ENCODE measurements at places on chromosomes 11 and 22.

DNA sequence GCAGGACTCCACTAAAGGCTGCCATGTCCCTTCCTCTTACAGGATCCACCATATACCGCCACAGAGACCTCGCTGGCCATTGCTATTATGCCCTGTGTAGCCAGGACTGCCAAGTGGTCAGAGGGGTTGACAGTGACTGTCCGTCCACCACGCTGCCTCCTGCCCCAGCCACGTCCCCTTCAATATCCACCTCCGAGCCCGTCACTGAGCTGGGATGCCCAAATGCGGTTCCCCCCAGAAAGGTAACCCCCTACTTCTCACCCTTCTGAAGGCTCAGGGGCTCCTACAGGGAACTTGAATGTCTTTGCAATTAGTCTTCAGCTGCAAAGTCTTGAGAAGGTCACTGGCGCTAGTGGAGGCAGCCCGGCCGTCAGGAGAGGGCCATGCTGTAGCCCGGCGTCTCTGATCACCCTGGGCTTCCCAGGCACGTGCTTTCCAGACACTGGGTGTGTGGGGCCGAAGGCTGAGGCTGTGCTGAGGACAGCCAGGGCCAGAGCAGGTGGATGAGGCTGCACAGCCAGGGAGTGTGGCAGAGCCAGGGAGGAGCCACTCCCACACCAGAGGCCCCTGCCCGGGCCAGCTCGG lies 30.0 kb upstream of the MUC5B start:
- no peak for DNase-seq

DNA sequence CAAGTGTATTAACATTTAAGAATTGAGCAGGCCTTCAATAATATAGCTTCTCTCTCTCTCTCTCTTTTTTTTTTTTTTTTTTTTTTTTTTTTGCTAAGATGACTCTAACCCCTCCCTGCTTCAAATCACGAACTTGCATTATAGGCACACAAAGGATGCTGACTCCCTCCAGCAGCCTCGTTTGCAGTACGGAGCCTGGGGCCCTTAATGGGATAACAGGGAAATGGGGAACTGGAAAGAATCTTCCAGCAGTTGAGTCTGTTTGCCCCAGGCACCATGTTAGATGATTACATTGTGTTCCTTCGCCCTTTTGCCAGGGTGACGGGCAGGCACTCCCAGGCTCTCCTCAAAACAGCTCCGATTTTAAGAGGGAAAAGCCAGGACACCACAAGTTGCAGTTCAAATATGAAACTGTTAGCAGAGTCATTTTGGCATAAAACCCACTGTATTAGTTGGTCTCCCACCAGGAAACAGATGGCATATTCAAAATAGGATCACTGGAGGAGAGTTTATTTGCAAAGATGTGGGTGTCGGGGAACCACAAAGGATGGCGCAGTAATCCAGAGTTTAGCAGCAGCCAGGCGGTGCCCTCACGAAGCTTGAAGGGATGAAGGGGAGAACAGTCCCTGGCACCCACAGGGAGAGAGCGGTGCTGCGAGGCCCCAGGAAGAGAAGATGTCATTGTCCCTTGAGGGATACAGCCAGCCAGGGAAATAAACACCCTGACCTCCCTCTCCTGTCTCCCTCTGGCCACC lies 26.5 kb upstream of the TREH start:
- DNase-seq: peak; percentile 54

- DNase-seq: no peak
Measured at GRCh38 chr11:120098503-120099020, 39.4 kb downstream of the TRIM29 start.

GRCh38 chr22:47094861-47095330 lies 332.4 kb downstream of the TBC1D22A start:
- no peak for DNase-seq

DNA sequence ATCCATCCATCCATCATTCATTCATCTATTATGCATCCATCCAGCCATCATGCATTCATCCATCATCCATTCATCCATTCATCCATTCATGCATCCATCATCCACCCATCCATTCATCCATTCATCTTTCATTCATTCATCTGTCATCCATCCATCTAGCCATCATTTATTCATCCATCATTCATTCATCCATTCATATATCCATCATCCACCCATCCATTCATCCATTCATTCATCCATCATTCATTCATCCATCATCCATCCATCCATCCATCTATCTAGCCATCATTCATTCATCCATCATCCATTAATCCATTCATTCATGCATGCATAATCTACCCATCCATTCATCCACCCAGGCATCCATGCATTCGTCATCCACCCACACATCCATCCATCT lies 1450.3 kb downstream of the TBC1D22A start:
- DNase-seq: no peak

DNA sequence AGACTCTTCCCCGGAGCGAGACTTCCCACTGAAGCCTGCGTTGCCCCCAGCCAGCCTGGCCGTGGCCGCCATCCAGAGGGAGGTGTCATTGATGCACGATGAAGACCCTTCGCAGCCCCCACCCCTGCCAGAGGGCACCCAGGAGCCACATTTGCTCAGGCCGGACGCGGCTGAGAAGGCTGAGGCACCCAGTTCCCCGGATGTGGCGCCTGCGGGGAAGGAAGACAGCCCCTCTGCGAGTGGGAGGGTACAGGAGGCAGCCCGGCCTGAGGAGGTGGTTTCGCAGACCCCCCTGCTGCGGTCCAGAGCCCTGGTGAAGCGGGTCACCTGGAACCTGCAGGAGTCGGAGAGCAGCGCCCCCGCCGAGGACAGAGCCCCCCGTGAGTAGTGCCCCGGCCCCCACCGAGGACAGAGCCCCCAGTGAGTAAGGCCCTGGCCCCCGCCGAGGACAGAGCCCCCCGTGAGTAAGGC lies 6.4 kb downstream of the IRF7 start:
- DNase-seq: no peak

DNA sequence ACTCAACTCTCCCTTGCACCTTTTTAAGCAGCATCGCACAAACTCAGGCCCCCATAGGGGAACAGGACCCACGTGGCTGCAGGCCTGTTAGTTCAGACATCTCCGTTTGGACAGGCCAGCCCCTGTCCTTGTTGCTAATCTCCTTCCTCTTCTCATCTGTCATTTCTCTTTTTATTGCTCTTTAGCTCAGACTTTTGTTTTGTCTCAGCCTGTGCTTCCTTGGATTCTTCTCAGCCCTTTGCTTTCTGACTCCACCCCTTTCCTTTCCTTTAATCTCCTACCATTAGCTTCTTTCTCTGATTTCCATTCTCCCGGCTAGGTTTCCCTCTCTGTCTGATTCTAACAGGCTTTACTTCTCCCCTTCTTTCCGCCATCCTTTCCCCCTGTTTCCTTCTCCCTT lies 68.7 kb downstream of the SCN3B start:
- no peak for DNase-seq

DNA sequence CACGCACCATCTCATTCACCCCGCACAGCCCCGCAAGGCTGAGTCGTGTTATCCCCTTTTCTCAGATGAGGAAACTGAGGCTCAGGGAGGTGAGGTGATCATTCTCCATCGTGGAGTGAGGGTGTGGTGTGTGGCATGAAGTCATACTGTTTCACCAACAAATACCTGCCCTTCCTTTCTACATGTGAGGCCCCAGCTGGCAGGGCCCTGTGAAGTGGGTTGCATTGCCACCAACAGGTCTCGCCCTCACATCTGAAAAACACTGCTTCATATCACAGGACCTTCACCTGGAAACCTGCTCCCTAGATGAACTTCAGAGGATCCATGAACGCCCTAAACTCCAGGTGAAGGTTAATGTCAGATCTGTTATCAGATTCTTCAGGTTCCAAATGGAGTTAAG lies 4.3 kb downstream of the SSTR3 start:
- DNase-seq: no peak

- DNase-seq: no peak
Measured at GRCh38 chr11:10609636-10610035, 41.2 kb upstream of the LYVE1 start.

GRCh38 chr22:46364341-46365165 lies 29.0 kb downstream of the TRMU start:
- no peak for DNase-seq

DNA sequence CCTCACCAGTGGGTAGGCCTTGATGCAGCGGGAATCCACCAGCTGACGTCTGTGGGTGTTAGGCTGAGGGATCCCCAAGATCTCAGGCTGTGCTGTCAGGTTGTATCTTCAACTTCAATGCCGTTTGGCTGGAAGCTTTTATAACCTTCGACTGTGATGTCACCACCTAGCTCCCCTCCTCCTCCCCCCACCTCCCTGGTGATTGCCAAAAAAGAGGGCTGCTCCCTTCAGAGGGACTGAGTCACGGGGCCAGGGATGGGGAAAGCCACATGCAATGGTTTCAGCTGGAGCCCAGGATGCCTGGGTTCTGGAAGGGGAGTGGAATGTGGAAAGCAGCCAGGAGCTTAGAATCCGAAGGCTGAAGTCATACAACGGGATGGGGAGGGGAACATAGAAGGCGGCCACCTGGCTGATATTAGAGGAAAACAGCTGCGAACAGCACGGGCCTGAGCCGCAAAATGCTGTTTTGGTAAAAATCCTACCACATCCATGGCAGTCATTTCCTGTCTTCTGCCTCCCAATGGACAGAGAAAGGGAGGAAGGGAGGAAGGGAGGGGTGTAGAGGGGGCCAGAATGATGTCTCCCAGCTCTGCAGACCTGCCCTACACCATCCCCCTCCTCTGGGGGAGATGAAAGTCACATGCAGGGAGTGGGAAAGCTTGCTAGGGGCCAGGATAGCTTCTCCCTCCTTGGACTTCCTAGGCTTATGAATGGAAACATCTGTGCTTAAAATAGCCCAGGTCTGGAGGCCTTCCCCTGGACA lies at the start of gene LRRN4CL:
Gene LRRN4CL, minus strand, starts transcription at position 110 of the 763 bp plus-strand sequence. CDS start 1,022 bp downstream, outside the sequence.
- no peak for DNase-seq

GRCh38 chr11:38990139-38990538 lies 2392.1 kb upstream of the RAG2 start:
- DNase-seq: no peak

DNA sequence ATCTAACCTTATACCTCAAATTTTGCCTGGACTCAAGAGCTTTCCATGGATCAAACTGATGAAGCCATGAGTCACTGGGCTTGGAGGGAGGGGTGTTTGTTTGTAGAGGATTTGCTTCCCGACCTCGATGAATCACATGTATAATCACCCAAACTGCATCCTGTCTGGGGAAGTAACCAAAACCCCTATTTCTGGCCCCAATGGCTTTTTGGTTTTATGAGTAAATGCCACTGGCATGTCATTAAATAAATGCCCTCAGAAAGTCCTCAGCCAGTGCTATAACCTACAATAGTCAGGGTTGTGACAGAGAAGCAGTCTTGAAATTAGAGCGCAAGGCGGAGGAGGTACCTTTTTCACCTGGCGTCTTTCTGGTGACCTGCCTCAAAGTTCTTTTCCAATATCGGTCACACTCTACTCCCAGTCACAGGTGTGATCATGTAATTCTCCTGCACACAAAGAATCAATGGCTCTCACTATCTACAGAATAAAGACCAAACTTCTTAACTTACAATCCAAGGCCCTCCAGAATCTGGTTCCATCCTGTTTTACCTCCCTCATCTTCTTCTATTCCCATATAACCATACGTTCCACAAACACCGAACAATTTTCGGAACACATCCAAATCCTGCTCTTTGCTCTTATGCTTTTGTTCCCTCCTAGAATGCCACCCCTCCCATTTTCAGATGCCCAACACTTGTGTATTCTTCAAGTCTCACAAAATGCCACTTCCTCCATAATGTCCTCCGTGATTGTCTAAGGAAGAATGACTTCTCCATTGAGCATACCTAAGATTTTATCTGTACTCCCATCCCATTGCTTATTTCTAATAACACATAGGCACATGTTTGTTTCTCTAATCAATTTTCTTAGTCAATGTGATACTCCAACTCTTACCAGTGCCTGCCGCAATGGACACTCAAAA lies 81.3 kb upstream of the BLID start:
- DNase-seq: no peak

GRCh38 chr11:4027746-4028145 lies 66.9 kb upstream of the RRM1 start:
- DNase-seq: no peak

DNA sequence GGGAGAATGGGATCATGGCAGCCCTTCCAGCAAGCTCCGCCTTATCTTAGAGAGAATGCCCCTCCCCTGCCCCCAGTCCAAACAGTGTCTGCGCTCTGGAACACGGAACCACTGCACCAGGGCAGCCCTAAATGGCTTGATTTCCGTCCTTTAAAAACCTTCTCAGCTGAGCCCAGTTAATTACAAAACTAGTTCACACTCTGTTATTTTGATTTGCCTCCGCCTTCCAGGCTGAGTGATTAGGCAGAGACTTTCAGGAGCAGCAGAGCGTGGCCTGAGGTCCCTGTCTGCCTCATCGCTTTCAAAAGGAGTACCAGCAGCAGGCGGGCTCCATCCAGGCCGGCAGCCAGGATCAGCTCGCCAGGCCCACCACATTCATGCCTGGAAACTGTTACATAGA lies 313.0 kb downstream of the BRD1 start:
- peak; percentile 53 for DNase-seq

DNA sequence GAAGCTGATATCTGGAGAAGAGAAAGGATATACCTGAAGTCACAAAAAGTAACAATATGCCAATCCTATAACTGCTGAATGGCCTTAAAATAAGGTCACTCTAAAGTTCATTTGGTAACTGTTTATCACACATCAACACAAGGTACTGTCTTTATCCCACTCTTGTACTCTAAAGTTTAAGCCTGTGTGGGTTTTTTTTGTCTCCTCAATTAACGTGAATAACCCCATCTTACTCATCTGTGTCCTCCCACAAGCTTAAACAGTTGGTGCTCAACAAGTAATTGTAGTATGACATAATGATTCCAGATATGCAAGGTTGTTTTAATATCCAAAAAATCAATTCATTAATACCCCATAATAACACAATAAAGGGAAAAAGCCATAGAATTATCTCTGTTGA lies 42.1 kb downstream of the PAK1 start:
- no peak for DNase-seq

DNA sequence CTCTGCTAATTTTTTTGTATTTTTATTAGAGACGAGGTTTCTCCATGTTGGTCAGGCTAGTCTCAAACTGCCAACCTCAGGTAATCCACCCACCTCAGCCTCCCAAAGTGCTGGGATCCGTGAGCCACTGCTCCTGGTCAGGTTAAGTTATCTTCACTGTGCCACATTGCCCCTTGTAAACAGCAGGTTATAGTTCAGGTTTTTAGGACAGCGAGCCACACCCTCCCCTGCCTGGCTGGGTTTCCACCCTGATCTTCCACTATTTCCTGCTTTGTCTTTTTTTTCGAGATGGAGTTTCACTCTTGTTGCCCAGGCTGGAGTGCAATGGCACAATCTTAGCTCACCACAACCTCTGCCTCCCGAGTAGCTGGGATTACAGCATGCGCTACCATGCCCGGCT lies 16.1 kb downstream of the ACO2 start:
- no peak for DNase-seq

DNA sequence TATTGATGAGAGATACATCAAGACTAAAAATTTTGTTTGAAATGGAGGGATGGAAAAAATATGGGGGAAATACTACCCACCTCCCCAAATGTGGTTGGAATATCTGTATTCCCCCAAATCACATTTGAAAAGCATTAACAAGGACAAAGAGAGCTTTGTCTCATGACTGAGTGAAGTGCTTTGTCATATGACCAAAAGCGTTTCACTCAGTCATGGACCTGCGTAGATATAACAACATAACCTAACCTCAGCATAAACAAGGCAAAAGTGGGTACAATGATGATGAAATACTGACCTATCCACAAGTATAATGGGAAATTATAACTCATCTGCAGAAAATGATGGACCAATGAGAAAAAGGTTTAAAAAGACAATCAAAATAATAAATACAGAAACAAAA lies 418.3 kb downstream of the TBC1D22A start:
- no peak for DNase-seq

All from NCI-H446 (cell line).